Stimulated activated CD4-positive, alpha-beta T cell treated with anti-CD3 and anti-CD28 coated beads, Interleukin-15, amount 100 ng/mL, for 1 hour (primary cell): ENCODE measurements at places on chromosomes 2 and 18.

- no peak for DNase-seq
Measured at GRCh38 chr18:63788447-63789096, 13.4 kb downstream of the SERPINB7 start.

- no peak for DNase-seq
Measured at GRCh38 chr2:200655918-200656580, 70.2 kb downstream of the AOX1 start.

DNA sequence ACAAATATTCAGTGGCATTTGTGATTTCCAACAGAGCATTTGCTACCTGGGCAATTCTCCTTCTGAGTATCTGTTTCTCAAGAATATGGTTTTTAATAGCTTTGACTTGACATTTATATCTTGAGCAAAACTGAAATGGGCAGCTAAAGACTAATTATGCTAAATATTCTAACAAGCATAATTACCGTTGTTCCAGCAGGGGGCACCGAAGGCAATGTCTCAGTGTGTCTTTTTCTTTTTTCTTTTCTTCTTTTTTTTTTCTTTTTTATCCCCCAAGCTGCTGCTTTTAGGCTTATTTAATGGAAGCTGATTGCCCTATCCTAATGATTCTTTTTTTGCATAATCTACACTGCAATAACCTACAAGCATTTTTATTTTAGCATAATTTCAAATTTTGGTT lies 138.9 kb upstream of the NABP1 start:
- DNase-seq = no peak

DNA sequence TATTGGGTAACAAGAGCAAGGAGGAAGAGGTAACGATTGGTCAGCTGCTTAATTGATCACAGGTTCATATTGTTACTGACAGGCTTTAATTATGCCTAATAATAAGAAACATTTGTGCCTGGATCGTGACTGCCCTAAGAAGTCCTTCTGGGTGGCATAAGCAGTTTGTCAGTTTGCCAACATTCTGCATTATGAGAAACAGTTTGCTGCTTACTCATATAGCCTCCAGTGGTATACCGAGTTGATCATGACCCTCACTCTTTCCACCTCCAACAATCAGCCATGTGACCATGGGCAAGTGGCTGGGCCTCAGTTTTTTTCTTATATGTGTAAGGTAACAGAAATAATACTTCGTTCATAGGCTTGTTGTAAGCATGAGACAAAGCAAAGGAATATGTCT lies 96.6 kb upstream of the CABLES1 start:
- DNase-seq = no peak

- DNase-seq = no peak
Measured at GRCh38 chr2:70977605-70978205, 725 bp upstream of the ANKRD53 start.

- no peak for DNase-seq
Measured at GRCh38 chr2:124530203-124530602, 505.1 kb downstream of the CNTNAP5 start.
